ENCODE measurements at places on chromosomes 3 and 15. TPM values are rescaled to one million over a fixed set of nuclear protein-coding genes. Genes with fewer than 3 reads are reported as not detected.

The LTK gene
- not detected for total RNA-seq

The ATP13A5 gene
- not detected for total RNA-seq

The TUSC7 gene
- total RNA-seq: not detected

The CLDN16 gene
- 1.3 TPM for total RNA-seq

The MKRN2OS gene
- total RNA-seq: 1.7 TPM

The GOLGA8K gene
- total RNA-seq: not detected

The CAPN3 gene
- total RNA-seq: 0.43 TPM

The ANKRD28 gene
- total RNA-seq: 41.4 TPM

The STT3B gene
- 233 TPM for total RNA-seq

The INAFM2 gene
- 10.6 TPM for total RNA-seq

The PLSCR5 gene
- not detected for total RNA-seq

The LRCH3 gene
- 20.9 TPM for total RNA-seq

The IL16 gene
- under 0.01 TPM for total RNA-seq

The PTH1R gene
- total RNA-seq: 2.7 TPM

The DHFR2 gene
- total RNA-seq: 1.4 TPM

The ANKRD63 gene
- total RNA-seq: not detected

The ZMYND10 gene
- total RNA-seq: 0.24 TPM

The WDR82 gene
- 54.9 TPM for total RNA-seq

The EBLN2 gene
- 2.7 TPM for total RNA-seq

The GOLGA8G gene
- not detected for total RNA-seq

The CCR9 gene
- total RNA-seq: not detected

The GABRR3 gene
- not detected for total RNA-seq

The SLC26A6 gene
- total RNA-seq: 37.5 TPM

The EIF4A2 gene
- 723 TPM for total RNA-seq

The ANKUB1 gene
- total RNA-seq: 1.3 TPM

The SLCO2A1 gene
- total RNA-seq: not detected

The VPS18 gene
- total RNA-seq: 48.0 TPM

The CTXN2 gene
- not detected for total RNA-seq

The COX17 gene
- total RNA-seq: 13.3 TPM

The ITIH1 gene
- not detected for total RNA-seq

The UBA7 gene
- 16.6 TPM for total RNA-seq

The CCR8 gene
- total RNA-seq: not detected

The LHFPL4 gene
- not detected for total RNA-seq

The TAGLN3 gene
- 1.1 TPM for total RNA-seq

The LRTM1 gene
- total RNA-seq: not detected

The C3orf70 gene
- not detected for total RNA-seq

The CACNA2D3 gene
- not detected for total RNA-seq

The THAP10 gene
- 0.64 TPM for total RNA-seq

The TNFAIP8L3 gene
- total RNA-seq: 8.1 TPM

The CPLX3 gene
- not detected for total RNA-seq

The DLEC1 gene
- not detected for total RNA-seq

The RASL12 gene
- total RNA-seq: not detected

The LRRC2 gene
- under 0.01 TPM for total RNA-seq

The ZBTB20 gene
- total RNA-seq: 4.8 TPM

The MESP1 gene
- total RNA-seq: under 0.01 TPM

The IGSF10 gene
- under 0.01 TPM for total RNA-seq

The THBS1 gene
- 87.6 TPM for total RNA-seq

The P2RY1 gene
- 21.1 TPM for total RNA-seq

The CLRN1 gene
- total RNA-seq: not detected

The IL17RE gene
- total RNA-seq: 2.7 TPM

Data from tracheal epithelial cell (primary cell).